ENCODE measurements at places on chromosomes 16 and 17. TPM values are rescaled to one million over a fixed set of nuclear protein-coding genes. Genes with fewer than 3 reads are reported as not detected.

TPPP3 gene
- 7.5 TPM for total RNA-seq

CLUH gene
- total RNA-seq, result 121 TPM

TBC1D3G gene
- not detected for total RNA-seq

CTRL gene
- 2.0 TPM for total RNA-seq

TLE7 gene
- total RNA-seq, result not detected

TP53TG3C gene
- not detected for total RNA-seq

ACBD4 gene
- total RNA-seq, result 6.6 TPM

SLC35G6 gene
- total RNA-seq, result not detected

WFIKKN1 gene
- 0.28 TPM for total RNA-seq

GRCh38 chr17:30505868-30506417 lies 28.7 kb downstream of the GOSR1 start:
- no peak for DNase-seq

GRCh38 chr16:14606102-14606501 lies 24.0 kb downstream of the PARN start:
- no peak for DNase-seq

- no peak for DNase-seq
These were observed 42.5 kb downstream of the YPEL2 start for GRCh38 chr17:59373882-59374495.

DNA sequence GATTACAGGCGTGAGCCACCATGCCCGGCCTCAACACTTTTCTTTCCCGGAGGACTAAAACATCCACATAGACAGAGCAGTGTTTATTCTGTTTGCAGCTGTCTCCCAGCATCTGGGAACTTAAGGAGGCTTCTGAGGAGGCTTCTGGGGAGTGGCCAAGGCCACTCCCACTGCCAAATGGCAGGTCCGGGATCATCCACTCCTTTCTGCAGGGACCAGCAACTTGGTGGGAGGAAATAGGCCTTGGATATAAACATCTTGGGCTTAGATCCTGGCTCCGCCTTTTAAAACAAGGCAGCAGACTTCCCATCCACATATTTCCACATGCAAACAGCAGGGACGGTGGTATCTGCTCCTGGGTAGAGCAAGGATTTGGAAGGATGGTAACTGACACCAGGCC lies 14.1 kb upstream of the SPATA32 start:
- DNase-seq, result no peak

DNA sequence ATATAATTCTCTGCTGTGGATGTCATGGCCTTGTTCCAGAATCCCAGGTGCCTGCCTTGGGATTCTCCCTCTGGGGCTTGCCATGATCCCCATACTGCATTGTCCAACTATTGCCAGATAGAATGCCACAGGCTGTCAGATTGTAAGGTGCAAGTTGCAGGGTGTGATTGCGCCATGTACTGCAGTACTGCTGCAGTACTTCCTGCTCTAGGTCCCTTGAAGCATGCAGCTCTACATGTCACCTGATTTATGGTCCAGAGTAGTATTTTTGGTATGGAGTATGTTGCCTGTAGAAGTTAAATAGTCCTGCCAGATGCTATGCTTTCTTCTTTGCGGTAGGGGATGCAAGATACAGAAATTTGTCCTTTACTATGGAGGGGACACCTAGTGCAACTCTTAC lies 7.0 kb upstream of the SLFN5 start:
- DNase-seq, result no peak

- DNase-seq, result peak; percentile 76
These were observed 14.0 kb upstream of the BAIAP2 start for GRCh38 chr17:81020767-81021497.

- DNase-seq, result no peak
These were observed 49.5 kb downstream of the COX4I1 start for GRCh38 chr16:85848986-85849385.

DNA sequence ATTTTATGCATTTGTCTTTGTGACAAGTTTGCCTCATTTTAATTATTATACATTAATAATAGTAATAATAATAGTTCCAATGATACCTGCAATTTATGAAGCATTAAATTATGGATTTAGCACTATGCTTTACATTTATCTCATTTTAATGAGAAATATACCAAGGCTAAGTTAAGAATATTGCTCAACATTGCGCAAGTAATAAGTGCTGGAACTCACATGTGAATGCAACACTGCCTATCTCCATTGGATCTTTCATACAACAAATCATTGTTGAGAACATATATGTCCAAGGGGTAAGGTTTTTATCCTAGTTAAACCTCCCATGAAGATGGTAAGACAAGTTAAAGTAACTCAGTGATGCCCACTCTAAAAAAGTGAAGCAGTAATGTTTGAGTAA lies 703.7 kb upstream of the SOX9 start:
- no peak for DNase-seq

DNA sequence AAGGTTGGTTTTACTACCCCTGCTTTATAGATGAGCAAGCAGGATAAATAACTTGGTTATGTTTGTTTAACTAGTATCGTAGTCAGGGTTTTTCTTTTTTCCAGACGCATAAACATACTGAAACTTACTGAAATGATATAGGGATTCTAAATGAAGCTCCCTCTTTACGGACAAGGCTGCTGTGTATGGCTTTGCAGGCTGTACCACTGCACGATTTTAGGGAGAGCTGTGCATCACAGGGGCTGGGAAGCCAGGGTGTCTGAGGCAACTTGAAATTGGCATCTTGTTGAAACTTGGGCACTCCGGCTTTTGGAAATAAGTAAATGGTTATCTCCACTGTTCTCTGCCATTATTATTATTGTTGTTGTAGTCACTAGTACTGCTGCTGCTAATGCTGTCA lies 218.1 kb upstream of the CDH8 start:
- DNase-seq, result no peak
